Hematopoietic multipotent progenitor cell treated with erythropoietin and hydrocortisone succinate and interleukin-3 and kit ligand, for 15 days (in vitro differentiated cells): ENCODE measurements at places on chromosomes 16 and 17.

GRCh38 chr16:27531826-27532800 lies 17.6 kb downstream of the GTF3C1 start:
- DNase-seq = no peak

GRCh38 chr16:72722552-72722951 lies 325.4 kb downstream of the ZFHX3 start:
- no peak for DNase-seq

DNA sequence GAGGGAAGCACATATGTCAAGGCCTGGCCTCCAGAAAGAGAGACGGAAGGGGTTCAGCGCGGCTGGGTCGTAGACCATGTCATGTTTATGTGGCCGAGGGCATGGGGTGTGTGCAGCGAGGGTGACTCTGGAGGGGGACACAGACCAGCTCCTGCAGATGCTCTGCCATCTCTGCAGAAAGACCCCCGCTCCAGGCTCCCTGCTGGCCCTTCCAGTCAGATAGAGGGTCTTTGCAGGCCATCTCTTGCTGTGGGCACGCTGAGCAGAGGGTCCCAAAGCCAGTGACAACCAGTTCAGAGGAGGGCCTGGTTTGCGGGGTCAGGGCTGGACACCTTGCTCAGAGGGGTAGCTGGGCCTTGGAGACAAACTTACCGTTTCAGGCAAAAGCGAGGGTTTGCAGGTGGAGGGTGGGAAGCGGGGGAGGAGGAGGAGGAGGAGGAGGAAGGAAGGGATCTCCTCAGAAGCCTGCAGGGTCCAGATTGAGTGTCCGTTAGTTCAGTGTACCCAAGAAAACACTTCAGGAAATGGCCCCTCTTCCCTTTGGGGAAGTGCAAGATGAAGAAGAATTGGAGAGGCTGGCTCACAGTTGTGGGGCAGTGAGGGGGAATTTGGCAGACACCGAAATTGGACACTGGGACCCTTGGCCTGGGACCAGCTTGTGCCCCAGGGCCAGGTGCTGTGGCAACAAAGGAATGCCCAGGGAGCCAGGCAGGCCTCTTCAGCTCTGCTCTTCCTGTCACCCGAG lies 102.8 kb downstream of the CMIP start:
- no peak for DNase-seq

DNA sequence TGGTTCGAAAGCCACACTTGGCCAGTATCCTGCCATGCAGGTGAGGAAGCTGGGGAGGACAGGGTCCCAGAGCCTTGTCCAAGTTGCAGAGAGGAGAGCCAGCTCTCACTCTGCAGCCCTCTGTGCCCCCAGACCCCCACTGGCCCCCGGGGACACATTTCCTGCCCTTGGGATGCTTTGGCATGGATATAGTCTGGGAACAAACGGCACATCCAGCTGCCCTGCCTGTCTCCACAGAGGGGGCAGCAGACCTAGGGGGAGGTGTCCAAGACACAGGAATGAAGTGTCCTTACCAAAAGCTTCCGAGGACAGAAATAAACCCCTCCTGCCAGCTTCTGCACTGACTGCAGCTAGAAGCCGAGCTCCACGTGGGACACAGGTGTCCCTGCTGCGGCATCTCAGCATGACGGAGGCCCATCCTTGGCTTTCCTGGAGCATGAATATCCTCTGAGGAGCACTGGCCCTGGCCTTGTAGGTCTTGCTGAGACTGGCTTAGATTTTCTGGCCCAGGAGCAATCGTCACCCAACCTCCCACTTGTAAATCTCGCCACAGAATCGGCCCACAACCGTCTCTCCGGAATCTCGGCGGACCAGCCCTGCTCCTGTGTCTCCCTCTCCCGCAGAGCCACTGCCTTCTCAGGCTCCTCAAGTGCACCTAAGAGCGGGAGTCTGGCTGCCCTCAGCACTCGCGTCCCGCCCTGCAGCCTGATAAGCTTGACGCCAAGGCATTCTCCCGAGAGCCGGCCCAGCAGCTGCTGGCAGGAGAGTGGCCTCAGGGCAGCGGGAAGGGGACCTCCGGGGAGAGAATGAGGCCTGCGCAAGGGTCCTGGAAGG lies 1.1 kb upstream of the CAPN15 start:
- DNase-seq = peak; percentile 67

- DNase-seq = no peak
These were observed 10.6 kb downstream of the ICAM2 start for GRCh38 chr17:64009571-64010402.

- DNase-seq = no peak
These were observed 15.4 kb upstream of the TMEM92 start for GRCh38 chr17:50258647-50259476.

- no peak for DNase-seq
These were observed 71.7 kb downstream of the PRKCB start for GRCh38 chr16:23907457-23907902.

DNA sequence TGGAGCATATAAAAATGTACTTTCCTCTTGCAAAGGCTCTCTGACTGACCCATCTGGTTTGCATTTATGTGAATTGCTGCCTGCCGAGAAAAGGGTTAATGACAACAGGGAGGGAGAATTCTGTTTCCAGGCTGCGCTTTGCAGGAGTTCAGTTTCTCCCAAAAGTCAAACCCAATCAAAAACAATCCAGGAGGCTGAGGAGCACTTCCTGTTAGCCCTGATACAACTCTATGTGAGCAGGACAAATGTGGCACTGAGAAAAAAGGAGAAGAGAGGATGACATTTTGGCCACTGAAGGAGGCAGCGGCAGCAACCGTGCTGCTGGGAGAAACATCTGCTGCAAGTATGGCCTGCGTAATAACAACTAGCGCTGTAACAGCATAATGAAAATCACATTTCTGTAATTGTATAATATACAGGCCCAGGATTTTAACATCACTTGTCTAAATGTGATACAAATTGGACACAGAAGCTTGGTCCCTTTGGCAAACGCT lies 26.8 kb upstream of the ELAC2 start:
- DNase-seq = no peak

DNA sequence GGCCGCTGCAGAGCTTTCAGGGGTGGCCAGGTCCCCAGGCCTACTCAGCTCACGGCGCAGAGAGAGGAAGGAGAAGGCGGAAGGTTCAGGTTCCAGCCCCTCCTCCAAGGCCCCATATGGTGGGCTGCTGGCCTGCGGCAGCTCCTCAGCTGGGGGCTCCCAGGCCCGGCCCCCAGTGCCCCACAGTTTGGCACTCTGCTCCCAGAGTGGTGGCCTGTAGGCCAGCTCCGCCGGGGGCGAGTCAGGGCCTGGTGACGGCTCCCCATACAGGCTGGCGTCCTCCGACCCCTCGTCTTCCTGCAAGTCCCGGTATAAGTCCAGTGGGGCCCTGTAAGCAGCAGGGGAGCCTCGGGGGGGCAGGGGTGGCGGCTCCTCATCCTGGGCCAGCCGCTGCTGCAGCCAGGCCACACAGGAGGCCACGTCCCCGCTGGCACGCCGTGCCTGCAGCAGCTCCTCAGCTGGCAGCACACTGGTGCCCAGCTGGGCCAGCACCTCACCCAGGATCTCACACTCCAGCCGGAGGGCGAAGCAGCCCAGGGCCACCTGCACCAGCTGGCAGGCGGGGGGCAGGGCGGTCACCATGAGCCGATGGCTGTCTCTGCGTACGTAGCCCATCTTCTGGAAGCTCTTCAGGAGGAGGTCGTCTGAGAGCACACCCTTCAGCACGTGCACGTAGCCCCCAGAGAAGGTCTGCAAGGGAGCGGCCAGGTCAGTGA lies 3.7 kb downstream of the SPATA2L start:
- DNase-seq = no peak

DNA sequence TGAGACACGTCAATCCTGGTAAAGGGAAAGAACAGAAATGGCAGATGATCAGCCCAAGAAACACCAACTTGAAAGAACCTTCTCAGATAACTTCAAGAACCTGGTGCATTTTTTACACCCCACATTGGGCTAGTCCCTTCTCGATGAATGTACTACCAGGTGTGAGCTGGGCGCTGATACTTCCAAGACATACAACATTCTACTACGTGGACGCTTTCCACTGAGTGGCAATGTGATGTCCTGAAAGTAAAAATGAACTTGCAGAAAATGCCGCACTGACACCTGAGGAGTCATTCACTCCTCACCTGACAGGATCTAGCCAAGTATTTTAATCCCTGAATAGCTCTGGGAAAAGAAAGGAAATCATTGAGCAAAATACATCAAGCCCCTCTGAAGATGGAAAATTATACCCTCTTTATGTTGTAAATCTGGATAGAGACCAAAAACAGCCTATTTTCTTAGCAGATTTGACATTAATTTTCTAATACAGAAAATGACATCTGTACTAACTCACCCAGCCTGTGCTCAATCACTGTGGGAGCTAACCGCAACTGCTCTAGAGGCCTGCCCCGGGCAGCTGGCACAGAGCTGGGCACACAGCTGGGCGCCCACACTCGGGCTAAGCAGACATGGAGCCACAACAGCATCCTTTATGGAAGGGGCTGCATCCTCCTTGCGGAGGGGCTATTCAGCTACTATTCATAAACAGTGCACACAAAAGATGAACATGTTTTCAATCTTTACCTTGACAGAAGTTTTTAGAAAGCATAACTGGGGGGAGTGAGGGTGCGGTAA lies 16.2 kb downstream of the SNN start:
- no peak for DNase-seq

DNA sequence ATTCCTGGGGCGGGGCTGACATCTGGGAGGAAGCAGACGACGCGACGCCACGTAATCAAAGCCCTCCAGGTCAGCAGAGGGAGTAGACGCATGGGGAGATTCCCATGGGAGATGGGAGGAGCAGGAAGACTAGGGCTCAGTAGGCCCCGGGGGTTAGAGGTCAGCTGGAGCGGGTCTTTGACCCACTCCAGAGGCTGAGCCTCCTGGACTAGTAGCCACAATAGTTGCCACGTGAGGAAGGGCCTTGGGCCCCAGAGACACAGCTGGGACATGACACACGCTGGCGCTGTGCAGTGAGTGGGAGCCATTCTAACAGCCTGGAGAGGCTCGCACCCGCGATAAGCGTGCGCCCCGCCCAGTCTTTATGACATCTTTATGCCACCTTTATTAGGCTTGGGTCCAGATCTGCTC lies 95.7 kb upstream of the AMZ2 start:
- no peak for DNase-seq

GRCh38 chr17:82804442-82805191 lies 35.2 kb downstream of the ZNF750 start:
- DNase-seq = no peak

DNA sequence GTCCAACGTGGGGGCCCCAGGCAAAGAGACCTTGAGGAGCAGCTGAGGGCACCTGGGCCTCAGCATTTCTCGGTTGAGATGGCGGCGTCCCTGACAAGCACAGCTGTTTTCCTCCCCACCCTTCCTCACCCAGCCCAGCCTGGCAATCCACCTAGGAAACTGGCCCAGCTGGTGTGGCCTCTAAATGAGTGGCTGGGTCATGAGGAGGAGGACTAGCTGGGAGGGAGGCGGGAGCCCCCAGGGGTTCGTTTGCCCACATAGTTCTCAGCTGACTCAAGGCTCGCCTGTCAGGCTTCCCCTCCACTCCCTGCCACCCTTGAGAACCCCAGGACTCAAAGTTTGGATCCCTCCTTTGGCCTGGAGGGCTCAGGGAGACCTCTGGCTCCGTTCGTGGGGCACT lies 5.9 kb downstream of the RNF222 start:
- DNase-seq = no peak

- DNase-seq = no peak
These were observed 223.0 kb downstream of the TANC2 start for GRCh38 chr17:63189082-63189481.

GRCh38 chr17:80743181-80743771 lies 198.6 kb downstream of the RPTOR start:
- no peak for DNase-seq

DNA sequence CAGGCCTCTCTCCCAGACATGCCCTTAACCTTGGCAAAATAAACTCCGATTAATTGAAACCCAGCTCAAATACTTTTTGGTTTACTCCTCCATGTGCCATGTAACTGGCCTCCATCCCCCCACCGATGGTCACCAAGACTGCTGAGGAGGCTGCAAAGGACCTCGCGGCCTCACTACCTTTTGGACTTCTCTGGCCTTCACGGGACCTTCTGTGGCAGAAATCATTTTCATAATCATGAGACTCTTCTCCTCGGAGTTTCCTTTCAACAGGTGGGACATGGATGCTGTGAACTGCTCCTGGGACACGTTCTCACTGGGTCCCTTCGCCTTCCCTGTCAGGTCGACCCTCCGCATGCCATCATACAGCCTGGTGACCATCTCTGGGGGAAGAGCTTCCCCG lies 9.0 kb downstream of the MEAK7 start:
- DNase-seq = no peak

- no peak for DNase-seq
These were observed 495.0 kb upstream of the HSBP1 start for GRCh38 chr16:83312718-83313245.

GRCh38 chr17:48335858-48336500 lies 94.0 kb downstream of the SKAP1 start:
- peak; percentile 79 for DNase-seq

GRCh38 chr16:71895679-71896365 lies 491 bp downstream of the IST1 start:
- peak; percentile 38 for DNase-seq

GRCh38 chr16:30409125-30410060 lies 2.0 kb downstream of the ZNF771 start:
- DNase-seq = peak; percentile 87
